ENCODE measurements at places on chromosomes 1 and 21. TPM values are rescaled to one million over a fixed set of nuclear protein-coding genes. Genes with fewer than 3 reads are reported as not detected.

SLC22A15 gene
- 2.1 TPM for polyA plus RNA-seq

FHL3 gene
- 32.8 TPM for polyA plus RNA-seq

C1orf74 gene
- 5.7 TPM for polyA plus RNA-seq

ENO1 gene
- 2,566 TPM for polyA plus RNA-seq

FBXO2 gene
- polyA plus RNA-seq: 42.6 TPM

WDR77 gene
- polyA plus RNA-seq: 63.6 TPM

- DNase-seq: no peak
These were observed 25.2 kb upstream of the SSX2IP start for GRCh38 chr1:84715342-84716019.

DNA sequence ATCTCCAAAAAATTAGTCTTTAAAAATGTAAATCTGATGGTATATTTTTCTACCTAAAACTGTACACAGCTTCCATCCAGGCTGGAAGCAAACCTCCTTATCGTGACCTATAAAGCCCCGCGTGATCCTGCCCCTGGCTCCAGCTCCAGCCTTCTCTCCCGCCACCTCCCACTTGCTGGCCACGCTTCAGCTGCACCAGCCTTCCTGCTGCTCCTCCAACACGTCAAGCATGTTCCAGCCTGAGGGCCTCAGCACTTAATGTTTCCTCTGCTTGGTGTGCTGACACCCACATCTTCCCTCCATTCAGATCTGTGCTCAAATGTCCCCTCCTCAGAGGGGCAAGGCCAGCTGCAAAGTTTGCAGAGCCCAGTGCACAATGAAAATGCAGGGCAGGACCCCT, 123.5 kb upstream of the MAGI3 start:
- DNase-seq: no peak

DNA sequence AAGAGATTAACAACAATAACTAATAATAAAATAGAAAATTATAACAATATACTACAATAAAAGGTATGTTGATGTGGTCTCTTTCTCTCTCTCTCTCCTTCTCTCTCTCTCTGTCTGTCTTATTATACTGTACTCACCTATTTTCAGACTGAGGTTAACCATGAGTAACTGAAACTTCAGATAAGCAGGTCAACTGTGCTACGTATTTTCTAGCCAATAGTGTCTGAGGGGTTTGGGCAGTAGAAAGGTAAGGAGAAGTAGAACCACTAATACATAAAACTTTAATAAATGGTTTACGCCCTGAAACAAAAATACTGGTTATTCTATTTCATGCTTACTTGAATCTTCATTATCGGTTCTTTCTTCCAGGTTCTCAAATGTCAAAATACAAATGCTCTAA, 71.0 kb upstream of the LRRC53 start:
- no peak for DNase-seq

DNA sequence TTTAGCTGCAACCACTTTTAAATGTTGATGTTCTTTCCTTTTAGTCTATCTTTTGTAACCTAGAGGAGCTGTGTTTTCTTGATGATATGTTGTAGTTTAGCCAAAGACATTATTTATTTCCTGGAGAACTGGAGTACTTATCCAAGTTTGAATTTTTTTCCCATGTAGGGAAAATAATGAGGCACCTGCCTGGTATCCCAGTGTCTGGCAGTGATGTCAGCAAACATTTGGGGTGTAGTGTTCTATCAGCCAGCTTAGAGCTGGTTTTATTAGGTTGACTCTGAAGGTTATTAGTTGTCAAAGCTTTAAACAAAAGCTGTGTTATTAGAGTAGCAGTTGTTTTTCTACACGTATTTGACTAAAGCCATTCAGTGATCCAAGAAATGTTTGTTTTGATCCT, 3.2 kb downstream of the CTPS1 start:
- DNase-seq: no peak

DNA sequence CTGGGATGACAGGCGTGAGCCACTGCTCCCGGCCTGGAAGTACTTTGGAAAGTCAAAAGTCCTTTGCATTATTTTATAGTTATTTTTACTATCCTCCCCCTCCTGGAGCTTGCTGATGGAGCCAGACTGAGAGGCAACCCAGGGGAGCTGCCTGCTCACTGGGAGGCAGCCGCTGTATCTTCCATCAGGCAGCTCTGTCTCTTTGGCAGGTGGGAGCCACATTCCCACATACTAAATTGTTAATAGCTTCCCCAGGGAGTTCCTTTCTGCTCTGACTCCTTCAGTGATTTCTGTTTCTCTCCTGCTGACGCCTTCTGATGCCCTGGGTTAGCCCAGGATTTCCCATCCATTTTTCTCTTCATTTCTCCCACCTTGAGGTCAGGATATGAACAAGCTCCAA, 4.9 kb upstream of the OPRD1 start:
- DNase-seq: no peak

GRCh38 chr1:53306168-53306567, 21.7 kb downstream of the LRP8 start:
- DNase-seq: no peak

DNA sequence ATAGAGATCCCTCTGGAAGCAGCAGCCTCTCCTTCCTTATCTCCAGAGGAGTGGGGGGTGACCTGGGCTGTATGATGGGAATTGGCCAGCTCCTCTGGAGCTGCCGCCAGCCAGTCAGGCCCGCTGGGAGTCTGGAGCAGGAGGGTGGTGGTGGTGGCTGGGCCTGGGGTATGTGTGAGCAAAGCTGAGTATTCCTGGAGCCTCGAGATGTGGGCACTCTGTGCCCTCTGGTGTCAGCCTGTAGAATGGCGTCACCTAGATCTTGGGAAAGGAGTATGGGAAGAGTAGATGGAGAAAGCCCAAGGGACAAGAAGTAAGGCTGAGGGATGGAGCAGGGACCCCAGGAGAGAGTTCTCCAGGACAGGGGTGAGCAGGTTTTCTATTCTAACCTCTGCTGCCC, 16.0 kb downstream of the VANGL2 start:
- no peak for DNase-seq

- DNase-seq: peak; percentile 22
These were observed 63.3 kb downstream of the FYB2 start for GRCh38 chr1:56755911-56756310.

GRCh38 chr1:66271904-66272254, 262.1 kb upstream of the SGIP1 start:
- DNase-seq: peak; percentile 56

DNA sequence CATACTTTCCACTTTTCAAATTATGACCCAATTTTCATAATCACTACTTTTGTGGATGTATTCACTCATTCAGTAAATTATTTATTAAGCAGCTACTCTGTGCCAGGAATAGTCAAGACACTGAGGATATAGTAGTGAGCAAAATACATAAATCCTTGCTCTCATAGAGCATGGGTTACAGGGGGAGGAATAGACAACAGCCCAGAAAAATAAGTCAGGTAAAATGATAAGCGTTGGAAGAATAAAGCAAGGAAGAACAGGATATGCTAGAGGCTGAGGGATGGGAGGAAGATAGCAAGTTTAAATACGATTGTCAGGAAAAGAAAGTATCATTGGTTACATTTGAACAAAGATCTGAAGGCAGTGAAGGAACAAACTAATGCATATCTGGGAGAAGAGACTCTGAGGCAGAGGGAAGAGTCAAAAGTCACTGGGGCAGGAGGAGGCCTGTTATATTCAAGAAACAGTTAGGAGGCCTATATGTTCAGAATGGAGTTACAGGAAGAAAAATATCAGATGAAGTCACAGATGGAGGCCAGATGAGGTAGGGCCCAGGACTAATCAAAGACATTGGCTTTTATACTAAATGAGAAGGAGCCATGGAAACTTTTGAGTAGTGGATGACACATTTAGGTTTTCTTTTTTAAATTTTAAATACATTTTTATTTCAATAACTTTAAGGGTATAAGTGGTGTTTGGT, 42.9 kb downstream of the SEC22B start:
- DNase-seq: no peak

DNA sequence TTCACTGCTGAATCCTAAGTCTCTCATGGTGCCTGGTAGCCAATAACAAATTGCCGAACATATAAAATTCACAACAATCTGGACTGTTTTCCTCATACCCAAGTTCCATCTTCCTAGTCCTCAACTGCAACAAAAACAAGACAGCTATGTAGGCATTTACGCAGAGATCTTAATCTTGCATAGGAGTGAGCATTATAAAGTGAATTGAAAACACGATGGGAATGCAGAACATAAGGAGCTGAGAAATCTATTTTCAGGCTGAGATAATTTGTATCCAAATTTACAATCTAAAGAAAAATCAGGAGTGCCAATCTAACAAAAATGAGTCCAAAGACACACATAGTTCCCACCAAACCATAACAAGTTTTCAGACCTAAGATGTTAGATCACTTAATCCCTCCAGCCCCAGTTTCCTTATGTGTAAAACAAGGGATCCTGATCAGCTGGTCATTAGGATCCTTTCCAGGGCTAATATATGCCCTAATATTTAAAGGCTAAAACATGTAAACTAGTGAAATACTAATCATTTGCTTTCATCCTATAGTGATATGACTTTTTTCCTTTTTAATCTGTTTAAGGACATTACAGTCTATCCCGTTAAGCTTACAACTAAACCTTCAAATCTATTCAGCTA, 1.9 kb downstream of the SLC16A1 start:
- no peak for DNase-seq

GRCh38 chr1:238652346-238652968, 733.9 kb upstream of the CHRM3 start:
- DNase-seq: no peak

GRCh38 chr1:233406994-233407631, 79.6 kb downstream of the MAP3K21 start:
- DNase-seq: peak; percentile 22

DNA sequence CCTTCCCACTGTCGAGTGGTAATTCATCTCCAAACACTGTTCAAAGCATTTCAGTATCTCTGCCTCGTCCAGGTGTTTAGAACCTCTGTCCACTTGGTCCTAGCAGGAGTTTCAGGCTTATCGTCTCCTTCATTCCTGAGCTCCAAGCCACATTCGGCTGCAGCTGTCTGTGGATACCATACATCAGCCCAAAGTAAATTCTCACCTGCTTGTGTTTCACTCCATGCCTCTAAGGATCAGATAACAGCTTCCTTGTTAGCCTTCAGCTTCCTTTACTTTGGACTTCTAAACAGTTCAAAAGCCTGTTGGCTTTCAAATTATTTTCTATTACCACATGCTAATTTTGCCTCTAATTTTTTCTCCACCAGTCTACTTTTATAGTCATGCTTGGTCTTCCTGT, 219.0 kb upstream of the L1TD1 start:
- DNase-seq: no peak

- DNase-seq: no peak
These were observed 346.6 kb downstream of the ZNF326 start for GRCh38 chr1:90341516-90341915.

DNA sequence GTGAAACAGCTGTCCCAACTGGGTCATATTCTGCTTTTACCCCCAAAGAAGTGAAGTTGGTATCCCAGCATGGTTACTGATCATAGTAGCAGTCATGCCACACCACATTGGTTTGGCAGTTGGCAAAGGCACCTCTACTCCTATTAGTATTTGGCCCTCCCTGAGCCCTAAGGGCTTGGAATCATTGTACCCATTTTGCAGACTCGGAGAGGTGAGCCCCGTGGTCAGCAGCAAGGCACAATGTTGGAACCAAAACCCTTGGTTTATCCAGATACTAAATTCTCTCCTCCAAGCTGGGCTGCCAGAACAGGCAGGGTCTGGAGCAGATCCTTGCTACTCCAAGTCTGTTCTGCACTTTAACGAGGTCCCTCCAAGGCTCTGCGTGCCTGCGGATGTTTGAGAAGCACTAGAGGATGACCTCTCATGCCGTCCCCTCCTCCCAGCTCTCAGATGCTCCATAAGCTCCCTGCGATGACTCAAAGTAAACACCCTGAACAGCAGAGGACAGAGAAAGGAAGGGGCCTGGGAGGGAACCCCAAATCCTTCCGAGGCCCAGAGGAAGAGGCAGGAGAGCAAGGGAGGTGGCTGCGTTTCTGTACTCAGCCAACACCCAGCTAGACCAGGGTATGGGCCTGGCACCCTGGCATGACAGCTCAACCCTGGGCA, 89.3 kb downstream of the PAX7 start:
- DNase-seq: no peak

- no peak for DNase-seq
These were observed 33.1 kb upstream of the GPR157 start for GRCh38 chr1:9161963-9162362.

- DNase-seq: no peak
These were observed 92.0 kb downstream of the CASZ1 start for GRCh38 chr1:10704368-10704882.

DNA sequence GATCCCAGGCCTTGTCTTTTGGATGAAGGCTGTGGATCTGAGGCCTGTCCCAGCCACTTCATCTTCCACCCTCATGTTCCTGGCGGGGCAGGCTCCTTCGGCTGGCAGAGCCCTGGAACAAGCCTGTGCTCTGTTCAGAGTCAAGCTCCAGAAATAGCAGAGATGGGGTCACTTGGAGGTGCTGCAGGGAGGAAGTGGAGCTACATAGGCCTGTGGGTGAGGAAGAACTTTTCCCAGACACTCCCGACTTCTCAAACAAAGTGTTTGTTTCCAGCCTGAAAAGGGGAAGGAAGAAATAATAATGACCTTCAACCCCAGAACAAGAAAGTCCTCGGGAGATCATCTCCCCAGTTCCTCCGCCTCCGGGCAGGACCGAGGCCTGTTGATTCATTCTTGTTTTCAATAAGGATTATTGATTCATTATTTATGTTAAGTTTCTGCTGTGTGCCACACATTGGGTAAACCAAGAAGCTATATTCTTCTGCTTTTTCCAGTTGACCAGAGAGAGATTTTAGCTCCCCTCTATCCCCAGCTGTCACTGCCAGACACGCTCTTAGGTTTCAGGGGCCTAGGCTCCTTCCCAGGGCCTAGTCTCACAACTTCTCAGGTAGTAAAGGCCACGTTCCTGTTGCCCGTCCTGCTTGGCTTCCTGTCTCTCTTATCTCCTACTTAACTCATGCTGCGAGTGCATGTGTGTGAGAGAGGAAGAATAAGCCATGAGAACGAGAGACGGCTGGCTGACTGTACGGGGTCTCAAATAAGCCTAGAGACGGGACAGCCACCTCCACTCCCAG, 16.9 kb downstream of the IKBKE start:
- DNase-seq: no peak

DNA sequence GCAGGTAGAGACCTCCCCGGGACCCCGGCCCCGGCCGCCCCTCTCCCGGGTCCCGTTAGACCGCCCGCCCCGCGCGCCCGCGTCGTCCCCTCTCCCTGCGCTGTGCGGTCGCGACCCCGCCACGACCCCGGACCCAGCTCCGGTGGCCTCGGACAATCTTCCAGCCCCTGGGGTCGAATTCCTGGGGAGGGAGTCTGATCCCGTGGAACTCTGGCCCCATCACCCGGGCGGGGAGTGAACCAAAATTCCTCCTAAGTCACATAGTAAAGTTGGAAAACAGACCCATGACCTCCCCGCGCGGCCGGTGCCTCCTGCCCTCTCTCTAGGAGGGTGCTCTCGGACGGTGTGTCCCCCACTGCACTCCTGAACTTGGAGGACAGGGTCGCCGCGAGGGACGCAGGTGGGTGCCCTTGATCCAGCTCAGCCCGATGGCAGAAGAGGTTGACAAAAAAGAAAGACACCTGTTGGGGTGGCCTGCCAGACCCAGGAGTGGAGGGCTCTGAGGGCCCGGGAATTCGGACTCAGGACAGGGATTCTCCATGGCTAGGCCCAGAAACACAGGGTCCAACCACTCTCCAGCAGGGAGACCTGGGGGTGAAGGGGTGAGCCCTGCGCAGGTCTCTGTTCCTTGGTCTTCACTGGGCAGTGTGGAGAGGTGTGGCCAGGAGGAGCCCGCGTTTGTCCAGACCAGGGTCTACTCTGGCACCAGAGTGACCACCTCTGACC, 451 bp downstream of the ADAMTSL4 start:
- no peak for DNase-seq

Measured in foreskin keratinocyte (primary cell).